ENCODE measurements at places on chromosomes 6 and 20.

DNA sequence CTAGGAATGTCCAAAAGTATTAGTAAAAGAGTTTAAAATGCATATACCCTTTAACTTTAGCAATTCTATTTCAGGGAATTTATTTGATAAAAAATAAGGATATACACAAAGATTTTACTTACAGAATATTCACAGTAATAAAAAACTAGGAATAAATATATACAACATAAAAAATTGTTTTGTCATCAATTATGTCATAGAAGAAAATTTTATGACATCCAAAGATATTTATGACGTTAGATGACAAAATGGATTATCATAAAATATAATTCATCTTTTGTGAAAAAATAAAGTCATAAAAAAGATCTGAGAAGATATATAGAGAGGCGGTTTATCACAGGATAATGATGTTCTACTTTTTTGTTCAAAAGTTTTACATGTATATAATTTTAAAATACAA lies 32.0 kb upstream of the TCF21 start:
- no peak for DNase-seq

- peak; percentile 0 for DNase-seq
These were observed 58.2 kb upstream of the VGLL2 start for GRCh38 chr6:117206944-117207687.

DNA sequence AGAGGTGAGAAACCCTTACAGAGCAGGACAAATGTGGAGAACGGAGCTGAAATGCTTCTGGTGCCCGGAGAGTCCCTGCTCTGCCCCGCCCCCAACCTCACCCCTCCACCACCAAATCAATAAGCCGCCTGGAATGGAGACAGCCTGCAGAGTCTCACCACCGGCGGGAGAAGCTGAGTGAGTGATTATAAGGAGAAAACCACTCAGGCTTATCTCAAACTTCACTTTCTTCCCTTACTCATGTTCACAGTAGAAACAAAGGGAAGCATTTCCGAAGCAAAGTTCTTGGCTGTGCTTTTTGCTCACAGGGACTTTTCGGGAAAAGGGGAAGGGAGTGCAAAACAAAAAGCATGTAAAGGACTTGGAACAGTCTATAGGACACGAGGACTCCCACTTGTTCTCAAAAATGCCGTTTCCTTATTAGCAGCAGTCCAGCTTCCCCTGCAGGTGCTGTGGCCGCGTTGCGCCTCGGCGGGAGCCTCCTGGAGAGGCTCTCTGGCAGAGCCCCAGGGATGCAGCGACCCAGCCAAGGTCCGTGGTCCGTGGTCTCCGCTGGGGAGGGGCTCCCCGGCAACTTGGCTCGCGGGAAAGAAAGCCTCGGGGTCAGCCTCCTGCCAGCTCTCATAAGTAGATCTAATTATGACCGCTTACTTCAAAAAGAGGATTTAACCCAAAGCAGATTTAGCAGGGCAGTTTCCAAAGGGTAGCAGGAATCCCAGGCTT lies 64.8 kb upstream of the TMEM30A start:
- DNase-seq: peak; percentile 22

DNA sequence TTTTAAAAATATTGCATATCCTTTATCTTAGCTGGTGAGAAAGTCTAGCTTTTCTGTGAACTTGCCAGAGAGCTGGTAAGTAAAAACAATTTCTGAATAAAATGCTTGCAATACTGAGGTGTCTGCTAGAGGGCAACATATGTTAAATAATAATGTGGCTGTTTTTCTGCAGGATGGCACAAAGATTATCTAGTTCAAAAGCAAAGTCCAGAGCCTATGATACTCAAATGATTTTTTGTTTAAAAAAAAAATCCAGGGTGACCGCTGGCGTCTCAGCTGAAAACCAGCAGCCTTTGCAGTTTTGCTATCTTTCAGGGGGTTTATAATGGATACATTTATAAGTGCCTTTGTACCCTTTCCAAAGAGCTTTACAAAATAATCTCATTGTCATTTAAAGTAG lies 194.9 kb downstream of the PHACTR1 start:
- DNase-seq: peak; percentile 29

DNA sequence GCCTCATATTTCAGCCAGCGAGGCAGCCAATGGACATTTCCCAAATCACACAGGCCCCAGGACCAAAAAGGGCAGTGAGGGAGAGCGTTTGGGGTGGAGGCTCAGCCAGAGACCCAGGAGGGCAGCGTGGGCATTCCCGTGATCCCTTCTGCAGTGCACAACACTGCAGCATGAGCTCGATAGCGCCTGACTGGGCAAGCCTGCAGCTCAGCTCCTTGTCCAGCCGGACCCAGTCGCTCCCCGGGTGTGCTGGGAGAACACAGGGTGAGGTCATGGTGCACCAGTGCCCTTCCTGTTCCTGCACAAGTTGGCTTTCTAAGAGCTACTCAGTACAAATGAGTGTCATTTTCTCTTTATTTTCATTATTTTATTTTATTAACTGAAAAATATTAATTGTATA lies 5.9 kb downstream of the TTLL2 start:
- DNase-seq: no peak
